Stimulated activated CD8-positive, alpha-beta memory T cell treated with anti-CD3 and anti-CD28 coated beads, Interleukin-4, amount 100 ng/mL, for 4 hours (primary cell): ENCODE measurements at places on chromosomes 11 and 22.

DNA sequence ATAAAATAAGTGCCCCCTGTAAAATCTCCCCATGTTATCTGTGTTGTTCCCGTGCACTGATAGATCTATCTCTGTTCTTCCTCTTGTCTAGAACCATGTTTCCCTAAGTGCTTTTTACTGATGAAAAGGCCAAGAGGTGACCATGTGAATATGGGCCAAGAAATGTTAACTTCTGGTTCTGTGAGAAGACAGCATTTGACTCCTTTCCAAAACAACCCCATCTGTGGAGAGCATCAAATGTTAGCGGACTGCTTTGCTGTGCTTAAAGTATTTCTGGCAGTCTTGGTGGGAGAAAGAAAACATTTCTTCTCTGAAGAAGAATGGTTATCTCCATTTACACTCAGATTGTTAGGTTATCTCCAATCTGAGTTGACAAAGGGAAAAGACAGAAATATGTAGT lies 58.6 kb upstream of the GUCY1A2 start:
- no peak for DNase-seq

GRCh38 chr11:58471892-58472291 lies 29.9 kb upstream of the OR5B12 start:
- no peak for DNase-seq

DNA sequence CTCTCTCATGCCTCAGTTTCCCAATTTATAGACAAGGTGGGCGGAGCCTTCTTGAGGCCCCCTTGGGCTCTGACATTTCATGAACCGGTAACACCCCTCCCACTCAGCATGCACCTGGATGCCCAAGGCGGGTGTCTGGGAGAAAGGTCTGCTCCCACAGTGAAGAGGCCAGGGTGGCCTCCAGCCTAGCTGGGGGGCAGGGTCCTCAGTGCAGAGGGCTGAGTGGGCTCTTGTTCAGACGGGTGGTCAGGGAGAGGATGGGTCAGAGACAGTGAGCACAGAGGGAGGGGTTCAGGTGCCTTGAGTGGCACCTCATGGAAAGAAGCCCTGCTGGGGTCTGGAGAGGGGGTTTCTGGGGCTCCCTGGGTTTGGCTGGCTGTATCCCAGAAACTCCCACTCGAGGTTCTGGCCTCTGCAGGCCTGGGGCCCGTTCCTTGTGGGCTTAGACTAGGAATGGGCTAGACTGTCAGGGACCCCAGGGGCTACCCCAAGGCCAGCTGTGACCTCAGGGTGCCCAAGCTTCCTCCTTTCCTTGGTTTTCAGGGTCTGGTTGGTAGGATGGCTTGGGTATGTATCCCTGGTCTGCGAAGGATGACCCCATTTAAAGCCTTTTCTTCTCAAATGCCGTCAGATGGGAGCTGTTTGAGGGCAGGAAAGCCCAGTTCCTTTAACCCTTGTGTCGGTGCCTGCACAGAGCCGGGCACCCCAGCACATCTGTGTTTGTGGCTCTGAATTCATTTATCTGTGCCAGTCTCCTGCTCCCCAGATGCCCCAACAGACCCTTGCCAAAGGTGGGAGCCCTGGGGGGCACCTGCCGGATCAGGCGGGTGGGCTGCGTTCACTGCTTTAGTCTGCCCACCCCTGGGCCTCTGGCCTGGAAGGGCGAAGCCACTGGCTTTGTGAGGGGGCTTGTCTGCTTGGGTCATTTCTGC lies 1.2 kb downstream of the SYNGR1 start:
- no peak for DNase-seq

DNA sequence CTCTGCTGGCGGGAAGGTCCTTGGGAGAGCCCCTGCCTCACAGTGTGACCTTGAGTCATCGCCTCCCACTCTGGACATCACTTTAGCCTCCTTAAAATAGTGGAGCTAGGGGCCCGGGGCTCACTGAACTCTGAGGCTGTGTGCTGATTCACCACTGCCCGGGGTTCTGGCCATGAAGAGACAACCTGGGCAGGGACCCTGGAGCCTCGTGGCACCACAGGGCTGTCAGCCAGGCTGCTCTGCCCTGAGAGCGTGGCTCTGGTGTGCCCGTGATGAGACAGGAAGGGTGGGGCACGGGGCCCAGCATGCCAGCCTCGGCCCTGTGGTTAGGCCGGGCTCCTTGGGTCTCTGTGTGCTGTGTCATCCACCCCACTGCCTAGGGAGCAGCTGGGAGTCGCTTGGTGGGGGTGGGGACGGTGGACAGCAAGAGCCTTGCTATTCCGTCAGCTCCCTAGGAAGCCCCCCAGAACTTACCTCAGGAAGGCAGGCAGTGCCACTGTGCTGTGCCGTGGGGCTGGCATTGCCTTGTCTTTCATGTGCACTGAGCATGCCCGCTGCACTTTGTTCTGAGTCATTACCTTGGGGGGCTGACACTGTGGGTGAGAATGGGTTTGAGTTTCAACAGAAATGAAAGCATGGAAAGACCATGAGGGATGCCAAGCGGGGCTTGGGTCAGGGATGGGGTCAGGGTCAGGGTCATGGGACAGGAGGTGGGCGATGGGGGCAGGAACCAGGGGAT lies 31.7 kb downstream of the TPCN2 start:
- DNase-seq, result no peak

DNA sequence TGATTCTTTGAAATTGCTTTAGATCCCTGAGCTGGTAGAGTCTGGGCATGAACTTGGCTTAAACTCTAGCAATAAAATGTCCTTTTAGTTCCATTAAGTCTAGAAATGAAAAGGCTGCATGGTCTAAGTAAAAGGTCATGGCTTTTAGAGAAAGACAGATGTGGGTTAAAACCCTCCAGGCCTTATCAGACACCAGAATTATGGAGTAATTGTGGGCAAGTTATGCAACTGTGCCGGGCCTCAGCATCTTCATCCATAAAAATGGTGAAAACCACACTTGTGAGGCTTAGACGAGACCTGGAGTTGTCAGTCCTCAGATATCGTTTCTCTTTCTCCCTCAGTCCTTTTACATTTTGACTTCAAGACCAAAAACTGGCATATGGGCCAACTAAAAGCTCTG lies 597.9 kb upstream of the KIRREL3 start:
- no peak for DNase-seq

DNA sequence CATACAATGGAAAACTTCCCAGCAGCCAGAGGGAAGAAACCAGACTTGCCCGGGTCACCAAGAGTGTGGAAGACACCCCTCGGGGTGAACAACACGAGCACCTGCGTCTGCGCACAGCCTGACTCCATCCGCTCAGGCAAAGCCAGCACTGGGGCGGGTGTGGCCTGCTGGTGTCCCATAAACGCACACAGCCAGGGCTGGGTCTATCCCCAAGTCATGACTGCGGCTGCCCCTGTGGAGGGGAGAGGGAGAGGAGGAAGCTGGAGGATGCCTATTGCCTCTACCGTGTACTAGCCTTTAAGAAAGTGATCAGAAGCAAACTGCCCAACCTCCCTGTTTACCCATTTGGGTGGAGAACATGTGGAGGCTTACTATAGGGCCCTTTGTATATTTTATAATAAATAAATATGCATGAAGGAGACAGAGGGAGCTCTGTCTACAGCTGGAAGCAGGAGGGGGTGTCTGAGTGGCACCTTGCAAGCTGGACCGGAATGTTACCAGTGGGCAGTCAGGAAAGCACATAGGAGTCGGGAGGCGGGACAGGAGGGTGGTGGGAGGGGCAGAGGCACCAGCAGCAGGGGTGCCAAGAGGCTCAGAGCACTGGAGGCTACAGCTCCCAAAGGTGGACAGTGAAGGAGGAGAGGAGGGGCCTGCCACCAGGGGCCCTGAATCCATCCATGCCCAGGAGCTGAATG lies 79.6 kb downstream of the PHF21B start:
- no peak for DNase-seq

DNA sequence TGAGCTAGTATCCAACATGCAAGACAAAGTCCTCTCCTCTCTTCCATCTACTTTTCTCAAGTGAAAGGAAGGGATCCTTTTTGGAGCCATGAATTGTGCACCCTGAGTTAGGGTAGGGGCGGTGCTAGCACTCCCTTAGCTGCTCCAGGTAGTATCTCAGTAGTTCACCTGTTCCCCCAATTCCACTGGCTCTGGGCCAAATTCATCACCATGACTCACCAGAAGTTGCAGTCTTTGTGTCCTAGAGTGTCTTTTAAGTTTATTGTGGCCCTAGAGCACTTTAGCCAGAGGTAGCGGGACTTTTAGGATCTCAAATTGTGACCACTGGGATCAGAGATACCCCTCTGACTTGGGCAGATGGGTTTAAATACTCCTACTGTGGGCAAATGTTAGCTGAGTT lies 398.6 kb upstream of the ANO5 start:
- DNase-seq, result no peak

DNA sequence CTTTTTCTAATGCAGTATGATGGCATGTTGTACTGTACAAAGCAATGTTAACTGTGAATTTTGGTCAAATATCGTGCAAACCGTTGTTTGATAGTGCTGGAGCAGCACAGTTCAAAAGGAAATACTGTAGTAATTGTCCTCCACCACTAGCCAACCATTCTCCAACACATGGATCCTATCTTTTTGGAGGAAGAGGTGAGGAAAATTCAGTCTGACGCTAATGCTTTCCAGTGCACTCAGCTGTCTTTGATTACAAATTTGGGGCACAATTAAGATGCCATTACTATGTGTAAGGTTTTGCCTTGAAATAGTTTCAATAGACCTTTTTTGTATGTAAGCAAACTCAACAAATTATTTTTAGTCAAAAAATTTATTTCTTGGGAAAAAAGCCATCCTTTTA lies 240.5 kb upstream of the CCDC179 start:
- no peak for DNase-seq

- DNase-seq, result no peak
Measured at GRCh38 chr22:11307998-11308397, 4220.0 kb upstream of the OR11H1 start.

GRCh38 chr11:96538104-96538503 lies 148.3 kb downstream of the JRKL start:
- DNase-seq, result no peak

GRCh38 chr11:38136887-38137286 lies 1538.9 kb upstream of the RAG2 start:
- DNase-seq, result no peak

DNA sequence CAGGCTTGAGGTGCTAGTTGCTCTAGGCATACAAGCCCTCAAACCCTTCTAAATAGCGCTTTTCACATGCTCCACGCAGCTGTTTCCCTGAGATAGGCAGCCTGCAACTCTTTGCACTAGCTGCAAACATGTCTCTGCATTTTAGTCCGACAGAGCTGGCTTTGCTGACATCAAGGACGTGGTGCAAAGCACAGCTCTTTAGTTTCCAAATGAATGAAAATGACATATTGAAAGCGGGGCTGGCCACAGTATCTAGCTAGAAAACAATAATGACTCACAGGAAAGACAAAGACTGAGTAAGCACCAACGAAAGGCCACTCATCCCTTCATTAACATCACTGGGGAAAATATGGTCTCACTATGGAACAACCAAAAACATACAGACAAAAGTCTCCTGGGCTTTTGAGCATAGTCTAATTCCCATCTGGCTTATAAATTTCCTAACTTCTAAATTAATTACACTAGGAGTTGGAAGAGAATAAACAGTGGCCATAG lies 15.3 kb upstream of the ZC3H12C start:
- no peak for DNase-seq

GRCh38 chr11:27310182-27310581 lies 52.8 kb downstream of the CCDC34 start:
- no peak for DNase-seq

DNA sequence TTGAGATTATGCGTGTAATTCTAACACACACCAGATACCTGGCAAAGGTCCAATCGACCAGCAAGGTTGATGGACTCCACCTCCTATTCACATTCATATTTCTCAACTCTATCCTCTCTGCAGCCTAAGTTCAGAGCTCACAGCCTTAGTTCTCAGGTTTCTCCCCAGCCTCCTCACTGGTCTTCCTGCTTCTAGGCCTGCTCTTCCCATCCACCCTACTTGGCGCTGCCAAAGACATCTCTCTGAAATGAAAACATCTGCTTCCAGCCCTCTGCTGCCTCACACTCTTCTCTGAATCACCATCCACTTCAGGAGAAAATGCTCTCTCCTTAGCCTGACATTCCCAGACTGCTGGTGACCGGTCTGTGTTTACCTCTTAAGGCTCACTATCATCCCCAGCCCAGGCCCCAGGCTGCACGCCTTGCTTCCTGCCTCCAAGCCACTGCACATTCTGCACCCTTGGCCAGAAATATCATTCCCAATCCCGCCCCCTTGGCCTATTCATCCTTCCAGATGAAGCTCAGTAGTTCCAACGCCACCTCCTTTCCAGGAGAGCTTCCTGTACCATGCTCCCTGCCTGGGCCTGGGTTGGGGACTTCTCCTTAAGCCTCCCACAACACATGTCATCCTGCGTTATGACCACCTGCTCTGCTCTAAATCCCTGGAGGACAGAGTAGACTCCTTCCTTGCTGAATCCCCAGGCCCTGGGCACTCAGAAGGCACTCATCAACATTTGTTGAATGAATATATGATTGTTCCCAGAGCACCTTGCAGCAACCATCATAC lies 3.5 kb downstream of the ARRB1 start:
- DNase-seq, result no peak

GRCh38 chr11:68317147-68317785 lies 4.9 kb downstream of the LRP5 start:
- no peak for DNase-seq

DNA sequence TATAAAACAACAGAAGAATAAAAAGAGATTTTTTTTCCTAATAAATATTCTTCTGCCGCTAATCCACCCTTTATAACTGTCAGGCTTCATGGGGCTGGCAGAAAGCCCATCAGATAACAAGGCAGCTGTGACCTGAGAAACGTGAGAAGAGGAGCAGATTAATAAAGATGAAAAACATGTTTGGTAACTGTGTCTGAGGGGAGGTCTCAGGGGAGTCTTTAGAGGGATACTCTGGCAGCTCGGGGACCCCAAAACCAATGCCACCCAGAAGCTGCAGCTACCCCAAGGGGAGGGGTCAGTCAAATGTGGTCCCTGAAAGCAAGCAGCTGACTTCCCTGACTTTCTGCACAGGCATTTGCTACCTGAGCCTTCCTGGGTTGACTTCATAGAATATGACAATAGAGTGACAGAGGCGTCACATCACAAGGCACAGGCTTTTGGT lies 48.4 kb upstream of the POU2AF1 start:
- no peak for DNase-seq

GRCh38 chr11:114705280-114706024 lies 27.1 kb downstream of the NXPE2 start:
- DNase-seq, result no peak
